Stimulated activated CD4-positive, alpha-beta T cell treated with anti-CD3 and anti-CD28 coated beads, Interleukin-15, amount 100 ng/mL, for 24 hours (primary cell): ENCODE measurements at places on chromosomes 7 and 10.

DNA sequence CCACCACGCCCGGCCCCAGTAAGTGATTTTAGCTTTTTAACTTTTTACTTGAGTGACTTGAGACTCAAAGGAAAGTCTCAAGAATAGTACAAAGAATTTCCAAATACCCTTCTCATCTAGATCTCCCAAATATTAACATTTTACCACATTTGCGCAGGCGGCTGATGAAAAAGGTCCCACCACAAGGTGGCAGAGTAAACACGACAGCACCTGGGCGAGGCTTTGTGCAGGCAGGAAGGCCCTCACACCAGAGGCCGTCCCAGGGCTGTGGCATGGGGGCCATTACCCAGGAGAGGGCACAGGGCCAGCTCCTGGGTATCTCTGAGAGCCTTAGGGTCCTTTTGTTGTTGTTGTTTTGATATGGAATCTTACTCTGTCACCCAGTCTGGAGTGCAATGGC is 50.0 kb upstream of the WIPI2 start:
- peak; percentile 48 for DNase-seq

GRCh38 chr7:30887464-30887872 is 24.2 kb upstream of the AQP1 start:
- no peak for DNase-seq

DNA sequence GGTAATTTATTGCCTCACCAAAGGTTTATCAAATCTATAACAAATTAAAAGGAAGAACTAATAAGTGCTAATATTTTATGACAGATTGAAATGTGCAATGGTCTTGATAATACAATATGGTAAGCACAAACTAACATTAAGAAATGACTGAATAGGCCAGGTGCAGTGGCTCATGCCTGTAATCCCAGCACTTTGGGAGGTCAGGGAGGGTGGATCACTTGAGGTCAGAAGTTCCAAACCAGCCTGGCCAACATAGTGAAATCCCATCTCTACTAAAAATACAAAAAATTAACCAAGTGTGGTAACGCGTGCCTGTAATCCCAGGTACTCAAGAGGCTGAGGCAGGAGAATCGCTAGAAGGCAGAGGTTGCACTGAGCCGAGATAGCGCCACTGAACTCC is 3.5 kb downstream of the MTPAP start:
- DNase-seq, result no peak

DNA sequence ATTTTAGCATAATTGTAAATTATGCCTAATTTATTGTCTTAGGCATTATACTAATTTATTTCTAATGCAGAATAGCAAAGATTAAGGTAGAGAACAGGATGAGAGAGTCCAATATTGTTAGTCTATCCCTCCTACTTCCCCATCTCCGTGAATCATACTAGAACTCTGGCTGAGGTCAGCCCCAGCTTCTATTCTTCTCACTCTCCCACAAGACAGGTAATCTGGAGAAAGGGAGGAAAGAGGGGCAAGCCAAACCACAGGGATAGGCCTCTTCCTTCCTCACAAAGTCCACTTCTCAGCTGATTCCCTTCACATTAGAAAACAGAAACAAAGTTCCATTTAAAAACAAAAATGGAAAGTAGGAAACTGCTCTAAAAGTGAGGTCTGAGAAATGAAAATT is 117.5 kb upstream of the LAMB4 start:
- DNase-seq, result no peak

- no peak for DNase-seq
Observed at GRCh38 chr10:82883603-82884002, 1008.6 kb downstream of the NRG3 start.

- DNase-seq, result no peak
Observed at GRCh38 chr10:47079204-47079580, 168.0 kb downstream of the PTPN20 start.

DNA sequence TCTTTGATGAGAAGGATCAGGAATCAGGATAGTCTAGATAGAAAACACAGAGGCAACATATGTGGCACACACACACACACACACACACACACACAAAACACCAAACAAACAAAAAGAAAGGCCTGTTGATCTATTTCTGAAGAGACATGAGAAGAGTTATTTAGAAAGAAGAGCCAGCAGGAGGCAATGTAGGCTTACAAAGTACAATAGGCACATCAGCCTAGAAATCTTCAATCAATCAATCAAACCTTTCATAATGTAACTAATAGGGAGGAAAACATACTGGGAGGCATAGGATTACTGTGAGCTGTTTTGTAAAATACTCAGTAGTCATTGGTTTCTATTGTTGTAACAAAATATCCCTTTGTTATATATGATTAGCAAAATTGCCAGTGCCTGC is 47.3 kb upstream of the TES start:
- DNase-seq, result no peak

- DNase-seq, result no peak
Observed at GRCh38 chr7:490461-491291, 29.0 kb downstream of the PDGFA start.

DNA sequence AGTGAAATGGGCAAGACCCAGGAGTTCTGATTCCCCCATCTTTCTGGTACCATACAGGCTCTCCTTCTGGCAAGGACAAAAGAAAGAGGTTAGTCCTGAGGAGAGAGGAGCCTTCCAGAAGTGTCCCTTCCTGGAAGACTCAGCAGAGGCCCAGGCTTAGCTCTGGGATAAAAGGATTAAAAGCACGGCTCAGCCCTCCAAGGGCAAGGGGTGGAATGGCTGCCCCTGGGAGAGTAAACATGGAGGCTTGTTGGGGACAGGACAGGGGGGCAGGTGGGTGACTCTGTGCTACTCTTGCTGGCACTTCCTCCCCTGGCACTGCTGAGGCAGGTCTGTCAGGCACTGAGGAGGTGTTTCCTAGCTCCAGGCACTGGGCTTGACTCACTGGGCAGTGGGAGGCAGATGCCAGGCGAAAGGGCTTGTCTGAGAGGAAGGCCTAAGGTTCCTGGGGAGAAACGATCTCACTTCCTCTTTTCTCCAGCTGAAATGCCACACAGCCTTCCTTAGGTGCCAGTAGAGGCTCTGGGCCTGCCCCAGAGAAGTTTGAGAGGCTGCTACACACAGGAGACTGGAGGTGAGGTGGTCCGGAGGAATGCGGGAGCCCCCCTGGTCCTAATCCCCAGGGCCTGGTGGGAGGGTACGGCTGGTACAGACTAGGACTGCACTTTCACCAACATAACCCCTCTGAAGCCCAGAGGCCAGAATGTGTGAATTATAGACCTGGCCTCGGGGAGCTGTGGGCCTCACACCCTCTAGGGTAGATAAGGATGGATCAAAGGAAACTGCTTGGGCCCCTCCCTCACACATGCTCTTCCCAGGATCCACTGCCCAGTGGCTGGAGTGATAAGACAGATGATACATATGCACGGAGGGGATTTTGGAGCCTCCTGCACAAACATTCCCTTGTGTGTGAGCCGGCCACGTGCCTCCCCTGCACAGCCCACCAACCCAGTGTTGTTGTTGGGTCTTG is 63.2 kb upstream of the PODXL start:
- no peak for DNase-seq

GRCh38 chr7:15675379-15675778 is 11.1 kb downstream of the MEOX2 start:
- no peak for DNase-seq

DNA sequence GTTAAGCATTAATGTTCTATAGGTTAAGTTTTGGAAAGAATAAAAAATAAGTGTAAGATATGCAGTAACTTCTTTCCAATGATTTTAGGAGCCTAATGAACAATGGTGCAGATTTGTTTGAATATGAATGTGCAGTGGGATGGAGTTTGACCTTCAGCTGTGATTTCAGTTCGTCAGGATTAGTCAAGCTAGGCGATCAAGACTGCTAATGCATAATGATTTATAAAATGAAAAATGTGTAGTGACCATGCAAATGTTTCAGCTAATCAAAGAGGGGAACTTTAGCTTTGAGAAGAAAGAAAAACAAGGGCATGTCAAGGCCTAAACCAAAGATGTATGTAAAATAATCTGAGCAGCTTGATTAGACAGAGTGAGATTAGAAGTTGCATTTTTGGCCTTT is 208.5 kb downstream of the FOXP2 start:
- DNase-seq, result no peak

DNA sequence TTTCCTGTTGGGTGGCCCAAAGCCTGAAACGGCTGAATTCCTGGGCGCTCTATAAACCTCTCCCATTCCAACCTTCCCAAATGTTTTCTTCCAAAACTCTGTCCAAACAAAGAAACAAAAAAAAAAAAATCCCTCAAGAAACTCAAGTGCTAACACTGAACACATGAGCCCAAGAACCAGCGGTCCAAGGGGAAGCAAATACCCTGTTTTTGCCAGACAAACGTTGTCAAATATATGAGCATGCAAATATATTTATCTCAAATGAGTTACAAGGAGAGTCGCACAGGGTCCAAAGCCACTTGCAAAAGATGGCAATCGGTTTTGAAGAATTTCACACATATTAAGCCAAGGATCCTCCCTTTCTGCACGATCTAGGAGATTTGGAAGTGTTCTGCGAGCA is 23.3 kb upstream of the EMX2 start:
- DNase-seq, result no peak

DNA sequence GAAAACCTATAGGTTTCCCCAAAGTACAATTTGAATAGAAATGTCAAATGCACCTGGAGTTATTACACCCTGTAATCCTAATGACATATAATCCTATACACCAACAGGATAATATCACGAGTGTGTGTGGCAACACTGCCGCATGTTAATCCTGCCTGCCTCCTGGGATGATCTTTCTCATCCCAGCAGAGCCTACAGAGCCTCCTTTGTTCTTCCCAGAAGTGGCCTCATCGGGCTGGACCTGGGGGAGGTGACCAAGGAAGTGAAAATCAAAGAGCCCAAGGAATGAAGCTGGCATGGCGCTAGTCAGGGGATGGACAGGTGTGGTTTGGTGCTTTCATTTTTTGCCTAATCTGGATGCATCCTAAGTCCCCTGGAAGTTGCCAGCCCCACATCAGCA is 29.5 kb upstream of the LEP start:
- no peak for DNase-seq

DNA sequence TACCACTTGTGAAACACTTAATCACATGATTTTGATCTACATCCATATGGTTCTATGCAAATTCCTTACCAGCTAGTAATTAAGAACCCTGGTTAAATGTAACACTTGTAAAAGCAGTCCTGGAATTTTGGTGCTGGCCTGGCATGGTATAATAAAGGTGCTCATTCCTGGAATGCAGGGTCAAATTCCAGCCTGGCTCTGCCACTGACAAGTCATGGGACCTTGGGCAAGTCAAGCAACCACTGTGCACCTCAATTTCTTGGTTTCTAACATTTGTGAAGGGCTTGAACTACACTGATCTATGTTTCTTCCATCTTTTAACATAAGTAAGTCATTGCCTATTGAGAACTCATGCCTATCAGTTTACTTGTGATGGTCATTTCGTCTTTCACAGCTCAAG is 91.9 kb upstream of the PIK3CG start:
- DNase-seq, result no peak

DNA sequence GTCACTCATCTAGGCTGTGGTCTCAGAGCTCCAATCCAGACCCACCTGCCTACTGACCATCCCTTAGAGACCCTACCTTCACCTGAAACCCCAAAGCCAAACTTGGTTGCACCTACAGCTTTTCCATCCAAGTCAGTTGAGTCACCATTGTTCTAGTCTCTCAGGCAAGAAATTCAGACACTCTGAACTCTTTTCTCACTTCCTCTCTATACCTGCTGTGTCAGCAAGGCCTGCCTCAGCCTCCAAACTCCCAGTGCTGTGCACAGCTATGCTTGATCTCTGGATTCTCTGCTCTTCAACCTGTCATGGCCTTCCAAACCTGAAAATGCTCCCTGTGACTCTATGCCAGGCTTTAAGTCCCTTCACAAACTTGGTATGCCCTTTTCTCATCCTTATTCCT is 47.4 kb upstream of the MTURN start:
- no peak for DNase-seq

GRCh38 chr10:75187961-75188426 is 22.6 kb upstream of the VDAC2 start:
- DNase-seq, result peak; percentile 68

GRCh38 chr10:91925022-91925320 is 1.4 kb downstream of the BTAF1 start:
- no peak for DNase-seq

- DNase-seq, result peak; percentile 41
Observed at GRCh38 chr7:155734445-155734809, 77.8 kb downstream of the SHH start.

GRCh38 chr7:195010-195829 is 2.8 kb downstream of the FAM20C start:
- DNase-seq, result no peak

GRCh38 chr10:127918572-127918971 is 11.7 kb downstream of the PTPRE start:
- no peak for DNase-seq

- no peak for DNase-seq
Observed at GRCh38 chr7:133822001-133822641, 305.0 kb upstream of the LRGUK start.

GRCh38 chr10:84117686-84118394 is 21.5 kb upstream of the GHITM start:
- DNase-seq, result no peak

- no peak for DNase-seq
Observed at GRCh38 chr7:90858546-90858945, 262.4 kb downstream of the CDK14 start.

GRCh38 chr10:52853704-52854103 is 81.1 kb upstream of the MBL2 start:
- no peak for DNase-seq

DNA sequence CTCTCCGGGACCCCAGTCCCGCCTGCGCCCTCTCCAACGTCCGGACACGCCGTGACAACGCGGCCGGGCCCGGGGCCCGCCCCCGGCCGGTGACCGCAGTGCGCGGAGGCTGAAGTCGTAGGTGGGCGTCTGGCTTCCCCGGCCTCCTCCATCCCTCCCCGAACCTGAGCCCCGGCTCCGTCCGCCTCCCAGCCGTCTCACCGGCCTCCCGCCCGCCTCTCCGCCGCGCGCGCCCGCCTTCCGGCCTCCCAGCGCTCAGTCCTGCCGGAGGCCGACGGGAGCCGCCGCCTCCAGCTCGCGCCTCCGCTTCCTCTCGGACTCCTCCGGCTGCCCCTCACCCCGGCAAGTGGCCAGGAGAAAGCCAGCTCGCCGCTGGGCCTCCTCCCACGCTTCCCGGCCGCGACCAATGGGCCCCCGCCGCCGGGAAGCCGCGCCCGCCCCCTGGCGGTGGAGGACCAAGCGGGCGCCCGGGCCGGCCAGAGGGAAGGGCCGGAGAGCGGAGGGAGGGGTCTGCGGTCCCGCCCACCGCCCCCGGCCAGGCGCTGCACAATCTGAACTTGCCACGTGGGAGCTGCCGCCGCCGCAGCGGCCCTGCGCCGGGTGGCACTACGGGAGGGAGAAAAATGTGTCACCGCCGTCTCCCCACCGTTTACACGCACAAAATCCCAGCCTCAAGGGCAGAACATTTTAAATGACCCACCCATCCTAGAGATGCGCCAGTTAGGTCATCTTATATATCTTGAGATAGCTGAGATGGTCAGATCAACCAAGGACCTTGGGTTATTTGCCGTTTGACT is at the start of gene FAM3C:
FAM3C (minus strand) TSS at position 348 of the 797 bp plus-strand sequence. CDS start 13,339 bp downstream, outside the sequence.
- DNase-seq, result peak; percentile 91

- DNase-seq, result no peak
Observed at GRCh38 chr10:17179002-17179401, 22.5 kb downstream of the TRDMT1 start.
